Stimulated activated CD4-positive, alpha-beta T cell treated with anti-CD3 and anti-CD28 coated beads, Interleukin-15, amount 100 ng/mL, for 24 hours (primary cell): ENCODE measurements at places on chromosomes 2 and 18.

GRCh38 chr2:3453190-3453999 is 65.9 kb downstream of the ADI1 start:
- DNase-seq = no peak

GRCh38 chr18:33317640-33318039 is 122.9 kb downstream of the CCDC178 start:
- DNase-seq = no peak

DNA sequence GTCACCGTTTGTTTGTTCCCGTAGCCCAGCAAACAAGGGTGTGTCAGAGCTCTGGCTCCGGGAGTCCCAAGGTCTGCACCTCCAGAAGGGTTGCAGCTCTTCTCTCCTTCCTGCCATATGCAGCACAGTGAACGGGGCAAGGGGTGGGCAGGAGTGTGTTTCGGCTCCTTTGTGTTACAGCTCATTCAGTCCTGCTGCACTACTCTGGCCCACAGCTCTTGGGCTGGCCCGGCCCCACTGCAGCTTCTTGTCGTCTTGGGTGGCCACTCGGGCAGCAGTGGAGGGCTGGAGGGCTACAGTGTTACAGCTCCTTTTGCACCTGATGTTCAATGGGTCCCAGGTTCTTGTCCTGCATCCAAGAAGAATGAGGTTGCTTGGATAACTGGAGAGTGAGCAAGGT is 408.3 kb downstream of the DCC start:
- DNase-seq = no peak

GRCh38 chr2:82674652-82675051 is 1784.4 kb downstream of the SUCLG1 start:
- DNase-seq = no peak

- no peak for DNase-seq
Measured at GRCh38 chr2:43905371-43905803, 66.6 kb downstream of the ABCG8 start.

DNA sequence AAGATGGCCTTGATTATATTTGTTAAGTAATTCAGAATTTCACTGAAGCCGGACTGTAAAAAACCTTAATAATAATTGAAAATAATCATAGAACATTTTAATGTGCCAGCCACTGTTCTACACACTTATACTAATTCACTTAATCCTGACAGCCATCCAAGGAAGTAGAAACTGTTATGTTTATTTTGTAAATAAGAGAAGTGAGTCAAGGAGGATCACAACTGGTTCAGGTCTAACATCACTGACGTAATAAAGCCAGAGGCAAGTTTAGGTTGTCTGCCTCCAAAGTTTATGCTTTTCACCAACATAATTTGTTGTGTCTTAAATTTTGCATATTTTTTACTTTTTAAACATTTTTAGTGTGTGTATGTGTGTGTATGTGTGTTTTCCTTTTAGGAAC is 436.1 kb downstream of the LRRTM4 start:
- no peak for DNase-seq

DNA sequence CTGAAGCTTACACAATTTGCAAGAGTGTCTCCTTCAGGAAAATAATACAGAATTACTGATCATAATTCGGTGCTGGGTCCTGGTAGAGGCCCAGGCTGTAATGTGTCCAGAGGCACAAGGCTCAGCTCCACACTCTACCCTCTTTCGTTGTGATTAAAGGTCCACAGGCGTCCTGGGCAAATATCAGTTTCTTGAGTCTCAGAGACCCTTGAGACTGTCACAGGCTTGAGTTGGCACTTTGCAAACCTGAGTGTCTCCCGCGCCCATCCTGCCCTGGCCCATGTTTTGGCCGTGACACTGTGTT is 46.9 kb upstream of the SMAD7 start:
- DNase-seq = no peak

DNA sequence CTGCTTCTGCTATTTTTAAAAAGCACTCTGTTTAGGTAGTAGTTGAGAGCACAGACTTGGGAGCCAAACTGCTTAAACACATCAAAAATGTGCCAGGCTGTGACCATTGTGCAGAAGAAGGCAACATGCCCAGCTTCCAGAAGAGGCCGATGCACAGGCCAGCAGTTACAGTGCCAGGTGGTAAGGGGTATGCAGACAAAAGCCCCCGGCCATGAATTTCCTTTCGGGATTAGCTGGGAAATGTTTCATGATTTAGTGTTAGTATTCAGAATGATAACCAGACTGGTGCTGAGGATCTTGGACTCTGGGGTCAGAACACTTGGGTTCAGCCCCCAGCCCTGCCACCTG is 40.0 kb upstream of the ATG16L1 start:
- DNase-seq = no peak

- DNase-seq = no peak
Measured at GRCh38 chr18:75279381-75279780, 68.8 kb downstream of the TSHZ1 start.

- DNase-seq = no peak
Measured at GRCh38 chr2:158774681-158775080, 20.4 kb upstream of the DAPL1 start.

GRCh38 chr2:199092419-199092818 is 365.3 kb downstream of the SATB2 start:
- DNase-seq = no peak

DNA sequence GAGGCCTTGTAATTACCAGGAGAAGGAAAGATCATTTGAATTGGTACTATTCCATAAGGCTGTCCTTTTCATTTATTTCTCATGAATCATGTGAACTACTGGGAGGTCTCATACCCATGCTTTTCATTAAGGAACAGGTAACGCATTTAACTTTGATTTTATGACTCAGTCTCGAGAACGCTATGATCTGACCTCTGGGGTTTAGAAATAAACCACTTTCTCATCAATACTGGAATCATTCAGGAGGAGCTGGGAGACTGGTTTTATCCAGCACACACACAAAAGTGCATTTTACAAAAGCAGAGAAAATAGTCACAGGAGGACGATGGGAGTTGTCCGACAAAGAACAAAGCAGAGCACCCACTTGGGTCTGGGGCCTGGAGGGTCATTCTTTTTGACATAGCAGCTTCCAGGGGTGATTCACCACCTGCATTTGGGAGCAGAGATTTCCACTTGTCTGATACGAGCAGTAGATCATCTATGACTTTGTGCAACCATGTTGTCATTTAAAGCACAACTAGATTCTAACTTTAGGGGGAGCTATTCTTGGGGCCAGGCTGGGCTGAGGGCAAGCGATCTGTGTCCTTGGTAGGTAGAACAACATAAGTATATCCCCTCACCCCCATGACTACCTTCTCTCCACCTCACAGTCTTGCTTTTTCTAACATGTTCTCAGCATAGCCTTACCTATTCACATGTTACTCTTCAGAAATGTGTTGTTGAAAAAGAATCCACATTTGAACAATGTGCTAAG is 95.9 kb upstream of the SCG2 start:
- no peak for DNase-seq

DNA sequence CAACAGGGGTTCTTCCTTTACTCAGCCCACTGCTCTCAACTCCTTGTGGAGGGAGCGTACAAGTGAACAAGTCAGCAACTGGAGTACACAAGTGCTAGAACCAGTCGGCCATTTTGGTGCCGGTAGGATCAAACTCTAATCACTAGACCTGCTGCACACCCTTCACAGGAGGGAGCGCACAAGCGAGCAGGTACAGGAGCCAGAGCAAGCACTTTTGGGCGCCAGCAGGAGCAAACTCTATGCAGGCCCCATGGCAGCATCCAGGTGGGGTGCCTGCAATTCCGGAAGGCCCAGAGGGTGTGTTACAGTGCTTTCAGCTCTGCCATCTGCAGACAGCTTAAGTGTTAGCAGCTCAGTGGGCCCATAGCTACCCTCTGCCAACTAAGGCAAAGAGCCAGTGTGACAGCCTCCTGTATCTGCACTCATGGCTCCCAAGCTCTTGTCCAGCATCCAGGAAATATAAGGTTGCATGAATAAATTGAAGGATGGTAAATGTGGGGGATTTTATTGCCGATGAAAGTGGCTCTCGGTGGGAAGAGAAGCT is 426.1 kb downstream of the DCC start:
- DNase-seq = no peak

GRCh38 chr2:85134896-85135659 is 1.9 kb downstream of the TCF7L1 start:
- DNase-seq = peak; percentile 5

GRCh38 chr2:205637320-205637602 is 45.0 kb upstream of the NRP2 start:
- DNase-seq = no peak

- no peak for DNase-seq
Measured at GRCh38 chr18:6744816-6745455, 15.4 kb downstream of the ARHGAP28 start.

GRCh38 chr18:64037812-64038414 is 68.0 kb downstream of the SERPINB8 start:
- no peak for DNase-seq

- DNase-seq = no peak
Measured at GRCh38 chr2:194591192-194591591, 1065.8 kb upstream of the SLC39A10 start.

DNA sequence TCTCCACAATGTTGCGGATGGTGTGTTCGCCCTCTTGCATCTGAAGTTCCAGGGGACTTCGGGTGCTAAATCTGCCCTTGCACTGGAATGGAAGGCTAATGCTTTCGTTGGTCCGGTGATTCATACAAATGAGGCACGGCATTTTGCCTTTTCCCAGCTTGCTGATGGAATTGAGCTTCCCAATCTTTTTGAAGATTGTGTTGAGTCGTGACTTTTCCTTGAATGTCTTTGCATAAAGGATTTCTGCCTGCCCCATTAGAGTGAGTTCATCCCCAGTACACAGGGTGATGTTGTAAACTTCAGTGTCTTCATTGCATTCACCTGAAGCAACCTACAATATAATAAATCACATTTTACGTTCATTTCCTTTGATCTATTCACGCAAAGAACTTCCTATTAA is 98.0 kb downstream of the MEP1B start:
- no peak for DNase-seq

DNA sequence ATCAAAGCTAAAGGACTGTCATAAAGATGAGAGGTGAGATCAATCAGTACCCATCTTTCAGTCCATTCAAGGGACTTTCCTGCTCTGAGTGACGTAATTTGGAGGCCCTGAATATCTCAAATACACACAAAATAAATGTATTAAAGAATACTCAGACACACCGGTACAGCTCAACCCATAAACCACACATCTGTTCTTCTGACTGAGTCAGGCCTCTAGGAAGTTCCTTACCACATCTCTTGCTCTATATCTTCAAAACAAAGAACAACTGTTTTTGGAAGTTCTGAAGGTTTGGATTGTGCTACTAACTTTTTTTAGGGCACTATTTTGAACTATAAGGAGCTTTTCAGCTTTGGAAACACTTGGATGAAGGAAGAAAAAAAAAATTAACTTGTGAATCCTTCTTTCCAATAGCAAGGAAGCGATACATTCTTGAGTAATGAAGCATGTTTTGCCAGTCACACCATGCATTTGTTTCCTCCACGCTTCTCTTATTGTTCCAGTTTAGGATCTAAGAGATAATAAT is 866.5 kb upstream of the VRK2 start:
- no peak for DNase-seq

DNA sequence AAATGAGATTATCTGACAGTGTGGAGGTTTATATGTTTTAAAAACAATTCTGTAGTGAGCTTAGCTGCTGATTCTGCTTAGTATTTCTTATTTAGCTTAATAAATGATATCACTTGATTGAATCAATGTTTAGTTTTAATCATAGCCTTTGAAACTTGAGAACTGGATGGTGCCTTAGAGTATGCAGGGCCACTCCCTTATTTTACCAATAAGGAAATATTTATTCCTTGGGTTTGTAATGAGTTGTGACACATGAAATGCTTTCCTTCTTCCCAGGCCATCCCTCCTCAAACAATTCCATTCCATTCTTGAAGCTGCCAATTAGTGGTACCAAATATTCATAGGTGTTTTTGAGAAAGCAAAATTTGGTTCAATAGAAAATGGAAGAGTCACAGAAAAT is 183.8 kb upstream of the DCC start:
- DNase-seq = no peak

- no peak for DNase-seq
Measured at GRCh38 chr18:73793386-73793785, 354.2 kb downstream of the FBXO15 start.

- DNase-seq = no peak
Measured at GRCh38 chr2:192010073-192010472, 163.2 kb upstream of the CAVIN2 start.

DNA sequence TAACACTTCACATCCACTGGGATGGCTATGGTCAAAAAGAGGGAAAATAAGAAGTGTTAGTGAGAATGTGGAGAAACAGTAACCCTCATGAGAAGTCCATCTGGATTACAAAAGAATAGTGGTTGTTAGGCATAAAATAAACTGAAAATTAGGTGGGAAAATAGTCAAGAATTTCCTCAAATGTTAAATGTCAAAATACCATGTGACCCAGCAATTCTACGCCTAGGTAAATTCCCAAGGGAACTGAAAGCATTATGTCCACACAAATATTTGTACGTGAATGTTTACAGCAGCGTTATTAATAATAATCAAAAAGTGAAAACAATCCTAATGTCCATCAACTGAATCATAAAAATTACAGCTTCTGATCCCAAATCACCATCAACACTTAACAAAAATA is 11.0 kb downstream of the WDR33 start:
- DNase-seq = no peak

- no peak for DNase-seq
Measured at GRCh38 chr2:147161746-147162145, 683.1 kb upstream of the ACVR2A start.

GRCh38 chr2:239917957-239918481 is 107.1 kb downstream of the NDUFA10 start:
- DNase-seq = no peak

- peak; percentile 12 for DNase-seq
Measured at GRCh38 chr18:78406743-78407465, 572.7 kb upstream of the SALL3 start.

DNA sequence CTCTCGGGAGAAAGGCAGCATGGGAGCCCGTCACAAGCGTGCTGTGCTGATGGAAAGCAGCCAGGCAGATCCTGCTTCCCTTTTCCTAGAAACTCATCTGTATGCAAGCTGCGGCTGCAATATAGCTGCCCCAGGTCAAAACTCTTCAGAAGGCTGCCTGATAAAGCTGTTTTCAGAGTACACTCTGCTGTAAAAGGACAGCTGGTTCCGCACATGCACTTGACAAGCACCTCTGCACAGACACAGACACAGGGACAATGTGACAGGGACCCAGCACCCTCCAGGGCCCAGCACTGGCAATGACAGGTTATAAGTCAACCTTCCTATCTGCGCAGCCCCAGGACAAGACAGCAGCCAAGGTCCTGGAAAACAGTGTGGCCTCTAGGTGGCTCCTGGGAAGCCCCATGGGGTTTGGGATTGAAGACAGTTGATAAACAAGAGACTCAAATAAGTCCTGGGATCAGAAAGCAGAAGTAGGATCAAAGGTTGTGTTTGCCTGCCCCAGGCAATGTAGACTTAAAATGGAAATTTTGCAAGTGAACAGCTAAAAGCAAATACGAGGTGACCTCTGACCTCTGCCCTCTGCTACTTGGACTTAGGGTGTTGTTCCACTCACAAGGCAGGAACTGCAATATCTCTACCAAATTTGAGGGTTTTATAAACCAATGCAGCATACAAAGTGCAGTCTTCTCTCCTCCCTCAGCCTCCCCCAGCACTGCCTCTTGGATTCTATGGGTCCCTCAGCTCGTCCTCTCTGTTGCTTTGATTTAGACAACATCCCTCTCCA is 16.9 kb downstream of the SLC66A2 start:
- DNase-seq = no peak

- no peak for DNase-seq
Measured at GRCh38 chr2:126893153-126893552, 5.5 kb upstream of the TEX51 start.
